MG63 (cell line): ENCODE measurements at places on chromosomes 7 and 10.
A peak's percentile ranks its signal among the peaks of the same experiment; 100 is the strongest.

GRCh38 chr10:85604136-85604725 lies 762.4 kb downstream of the GRID1 start:
- no peak for DNase-seq

DNA sequence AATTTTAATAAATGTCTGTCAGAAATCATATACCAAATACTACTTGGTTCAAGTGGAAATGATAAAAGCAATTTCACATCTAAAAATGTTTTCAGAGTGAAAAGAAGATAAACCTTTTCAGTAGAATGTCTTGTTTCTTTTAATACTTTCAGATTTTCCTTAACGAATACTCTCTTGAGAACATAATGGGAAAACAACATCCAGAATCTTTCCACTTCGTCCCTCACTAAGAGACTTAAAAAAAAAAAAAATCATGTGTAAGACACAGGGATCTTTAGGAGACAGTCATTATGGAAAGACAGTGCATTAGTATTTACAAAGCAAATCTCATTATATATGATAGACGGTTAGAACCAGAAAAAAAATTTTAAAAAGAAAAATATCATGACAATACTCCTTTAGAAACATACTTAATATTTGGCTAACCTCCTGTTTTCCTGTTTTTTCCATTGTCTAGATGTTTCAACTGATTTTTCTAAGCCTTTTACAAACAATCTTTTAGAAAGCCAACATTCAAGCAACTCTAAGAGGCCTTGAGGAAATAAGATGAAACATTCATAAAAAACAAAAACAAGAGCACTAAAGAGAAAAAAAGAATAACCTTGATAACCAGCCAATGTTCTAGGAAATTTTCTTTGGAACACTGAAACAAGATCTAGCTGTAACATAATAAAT lies 339.9 kb upstream of the LRRN3 start:
- DNase-seq: no peak

GRCh38 chr7:128030654-128031611 lies at the start of gene LRRC4:
Gene LRRC4 (minus strand): TSS chr7:128031437. CDS start chr7:128030640, 797 bp downstream.
- DNase-seq: no peak

- peak; percentile 58 for DNase-seq
Observed at GRCh38 chr10:110395350-110396283, 90.9 kb upstream of the SMNDC1 start.

DNA sequence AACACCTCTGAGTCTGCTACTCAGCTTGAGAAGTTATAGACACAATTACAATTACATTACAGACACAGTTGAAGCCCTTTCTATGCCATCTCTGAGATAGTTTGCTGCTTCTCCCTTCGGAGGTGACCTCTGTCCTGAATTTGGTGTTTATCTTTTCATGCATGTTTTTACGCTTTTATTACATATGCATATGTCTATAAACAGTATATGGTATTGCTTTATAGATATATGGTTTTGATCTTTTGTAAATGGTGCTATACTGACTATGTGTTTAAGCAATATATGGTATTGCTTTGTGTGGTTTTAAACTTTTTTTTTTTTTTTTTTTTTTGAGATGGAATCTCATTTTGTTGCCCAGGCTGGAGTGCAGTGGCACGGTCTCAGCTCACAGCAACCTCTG lies 48.4 kb downstream of the HK1 start:
- DNase-seq: no peak

DNA sequence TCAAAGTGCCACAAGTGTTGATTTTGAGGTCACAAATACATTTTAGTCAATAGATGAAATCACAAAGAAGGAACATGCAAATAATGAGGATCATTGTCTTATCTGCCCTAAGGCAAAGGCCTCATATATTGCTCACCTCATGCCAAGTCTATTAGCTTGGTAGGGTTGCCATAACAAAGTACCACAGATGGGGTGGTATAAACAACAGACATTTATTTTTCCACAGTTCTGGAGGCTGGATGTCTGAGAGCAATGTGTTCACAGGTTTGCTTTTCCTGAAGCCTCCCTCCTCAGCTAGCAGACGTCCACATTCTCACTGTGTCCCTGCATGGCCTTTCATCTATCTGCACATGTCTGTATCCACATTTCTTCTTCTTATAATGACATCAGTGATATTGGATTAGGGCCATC lies 59.6 kb downstream of the RELN start:
- DNase-seq: no peak

GRCh38 chr7:742791-743190 lies 15.7 kb upstream of the PRKAR1B start:
- no peak for DNase-seq
